Sciatic nerve (tissue), 2 donors: ENCODE measurements at places on chromosomes 1 and 21.

GRCh38 chr1:175884369-175884768 lies 141.0 kb upstream of the TNR start:
- DNase-seq: no peak

GRCh38 chr1:211527006-211527405 lies 35.0 kb upstream of the RD3 start:
- no peak for DNase-seq

GRCh38 chr1:3473381-3473844 lies 18.9 kb downstream of the ARHGEF16 start:
- no peak for DNase-seq

DNA sequence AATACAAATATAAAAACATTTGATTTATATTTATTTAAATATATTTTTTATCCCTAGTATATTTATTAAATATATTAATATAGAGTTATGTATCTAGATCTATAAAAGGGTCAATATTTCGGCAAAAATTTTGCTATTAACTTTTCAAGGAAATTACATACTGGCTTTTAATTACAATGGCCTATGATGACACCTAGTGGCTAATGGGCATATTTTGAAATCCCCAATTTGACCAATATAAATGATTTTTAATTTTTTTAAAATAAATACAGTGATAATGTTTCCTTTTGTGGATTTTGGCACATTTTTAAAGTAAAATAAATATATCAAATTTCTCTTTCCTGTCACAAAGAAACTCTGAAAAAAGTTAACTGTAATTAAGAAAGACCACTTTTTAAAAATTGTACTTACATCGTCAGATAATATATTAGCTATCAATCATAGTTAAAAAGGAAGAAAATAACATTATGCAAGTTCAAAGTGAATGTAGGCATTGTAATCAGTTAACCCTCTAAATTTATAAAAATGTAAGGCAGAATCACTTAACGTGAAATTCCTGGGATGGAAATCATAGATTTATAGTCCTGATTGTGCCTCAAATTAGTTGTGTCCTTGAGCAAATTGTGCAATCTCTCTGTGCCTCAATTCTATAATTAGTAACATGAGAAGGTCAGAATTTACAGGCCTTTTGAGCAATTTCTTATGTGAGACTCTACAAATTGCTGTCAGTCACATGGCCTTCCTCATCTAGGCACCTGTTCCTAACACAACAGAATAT lies 25.6 kb upstream of the RGS13 start:
- no peak for DNase-seq

GRCh38 chr1:33426916-33427315 lies 4.0 kb downstream of the PHC2 start:
- no peak for DNase-seq

GRCh38 chr1:156499194-156499841 lies 1.3 kb downstream of the MEF2D start:
- DNase-seq: no peak

GRCh38 chr21:26096494-26097371 lies 73.8 kb downstream of the APP start:
- DNase-seq: no peak

GRCh38 chr1:117572546-117572945 lies 33.3 kb upstream of the TENT5C start:
- no peak for DNase-seq

- no peak for DNase-seq
These were observed 67.3 kb downstream of the PLPPR4 start for GRCh38 chr1:99331636-99332035.

DNA sequence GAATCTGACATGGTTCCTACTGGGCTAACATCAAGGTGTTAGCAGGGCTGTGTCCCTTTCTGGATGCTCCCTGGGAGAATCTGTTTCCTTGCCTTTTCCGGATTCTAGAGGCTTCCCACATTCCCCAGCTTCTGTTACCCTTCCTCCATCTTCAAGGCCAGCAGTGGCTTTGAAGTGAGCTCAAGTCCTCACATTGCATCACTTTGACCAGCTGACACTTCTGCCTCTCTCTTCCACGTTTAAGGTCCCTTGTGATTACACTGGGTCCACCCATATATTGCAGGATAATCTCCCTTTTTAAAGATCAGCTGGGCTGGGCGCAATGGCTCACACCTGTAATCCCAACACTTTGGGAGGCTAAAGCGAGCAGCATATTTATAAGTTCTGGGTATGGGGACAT lies 33.1 kb downstream of the CNST start:
- no peak for DNase-seq

- no peak for DNase-seq
These were observed 90.2 kb downstream of the SDCCAG8 start for GRCh38 chr1:243346016-243346415.

GRCh38 chr1:159250638-159251216 lies 46.1 kb downstream of the ACKR1 start:
- DNase-seq: no peak

- DNase-seq: no peak
These were observed 89.1 kb downstream of the SMYD3 start for GRCh38 chr1:246417813-246418564.

DNA sequence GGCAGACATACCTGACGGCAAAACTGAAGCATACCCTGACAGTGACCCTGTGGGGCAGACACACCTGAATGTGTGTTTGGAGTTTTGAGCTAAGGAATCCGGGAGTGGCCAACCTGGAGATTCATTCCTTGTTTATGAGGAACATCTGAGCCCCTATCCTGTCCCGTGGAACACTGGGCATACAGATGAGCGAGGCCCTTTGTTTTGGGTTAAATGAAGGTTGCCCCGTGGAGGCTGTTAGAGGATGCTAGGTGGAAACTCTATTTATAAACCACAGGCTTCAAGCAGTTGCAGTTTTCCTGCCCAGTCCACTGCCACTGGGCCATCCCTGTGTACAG lies 18.1 kb downstream of the GALNT2 start:
- no peak for DNase-seq

- DNase-seq: no peak
These were observed 648.6 kb upstream of the CAMK1G start for GRCh38 chr1:208934933-208935332.

GRCh38 chr1:116431870-116432500 lies 58.9 kb downstream of the ATP1A1 start:
- no peak for DNase-seq

- DNase-seq: no peak
These were observed 42.7 kb upstream of the GJB5 start for GRCh38 chr1:34712007-34712688.

DNA sequence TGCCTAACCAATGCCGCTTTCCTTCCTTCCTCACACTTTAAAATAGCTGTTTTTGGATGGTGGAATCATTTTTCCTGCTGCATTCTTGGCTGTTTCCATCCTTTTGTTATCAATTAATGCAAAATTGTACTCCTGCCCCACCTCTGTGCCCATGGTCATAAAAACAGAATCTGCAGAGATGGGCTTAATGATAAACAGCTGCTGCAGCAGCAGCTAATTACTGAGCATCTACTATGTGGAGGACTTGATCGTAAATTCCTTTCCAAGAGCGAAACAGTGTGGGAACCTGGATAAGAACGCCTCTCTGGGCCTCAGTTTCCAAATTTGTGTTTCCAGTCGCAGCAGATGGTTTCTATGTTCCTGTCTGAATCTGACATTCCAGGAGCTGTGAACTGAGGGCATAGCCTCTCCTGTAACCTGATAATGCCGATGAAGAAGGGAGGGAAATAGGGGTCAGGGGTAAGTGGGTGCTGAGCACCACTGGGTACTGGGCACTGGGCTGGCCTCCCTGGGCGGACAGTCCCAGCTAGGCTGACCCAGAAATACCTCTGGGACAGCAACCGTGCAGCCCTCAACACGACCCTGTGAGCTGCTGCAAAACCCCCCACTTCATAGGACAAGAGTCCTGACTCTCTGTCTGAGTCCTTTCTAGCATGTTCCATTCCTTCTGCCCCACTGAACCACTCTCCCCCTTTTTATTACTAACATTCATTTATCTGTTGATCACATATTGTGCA lies 121.7 kb downstream of the DMRTB1 start:
- peak; percentile 14 for DNase-seq

DNA sequence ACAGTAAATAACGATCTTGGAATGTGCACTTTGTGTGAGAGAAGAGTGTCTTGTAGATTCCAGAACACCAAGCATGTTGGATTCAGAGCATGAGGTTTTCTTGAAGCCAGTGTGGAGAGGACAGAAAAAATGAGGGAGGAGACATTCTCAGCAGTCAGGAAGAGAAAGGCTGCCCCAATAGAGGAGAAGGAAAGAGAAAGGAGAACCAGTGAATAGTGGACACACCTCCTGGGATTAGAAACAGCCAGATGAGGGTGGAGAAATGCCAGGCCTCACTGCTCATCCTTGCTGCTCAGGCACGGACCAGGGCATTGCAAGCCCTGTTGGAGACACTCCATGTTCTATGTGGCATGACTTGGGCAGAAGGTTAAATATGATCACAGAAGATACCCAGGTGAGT lies 69.0 kb upstream of the KAZN start:
- DNase-seq: no peak

- no peak for DNase-seq
These were observed 50.5 kb downstream of the CNN3 start for GRCh38 chr1:94876362-94876761.

DNA sequence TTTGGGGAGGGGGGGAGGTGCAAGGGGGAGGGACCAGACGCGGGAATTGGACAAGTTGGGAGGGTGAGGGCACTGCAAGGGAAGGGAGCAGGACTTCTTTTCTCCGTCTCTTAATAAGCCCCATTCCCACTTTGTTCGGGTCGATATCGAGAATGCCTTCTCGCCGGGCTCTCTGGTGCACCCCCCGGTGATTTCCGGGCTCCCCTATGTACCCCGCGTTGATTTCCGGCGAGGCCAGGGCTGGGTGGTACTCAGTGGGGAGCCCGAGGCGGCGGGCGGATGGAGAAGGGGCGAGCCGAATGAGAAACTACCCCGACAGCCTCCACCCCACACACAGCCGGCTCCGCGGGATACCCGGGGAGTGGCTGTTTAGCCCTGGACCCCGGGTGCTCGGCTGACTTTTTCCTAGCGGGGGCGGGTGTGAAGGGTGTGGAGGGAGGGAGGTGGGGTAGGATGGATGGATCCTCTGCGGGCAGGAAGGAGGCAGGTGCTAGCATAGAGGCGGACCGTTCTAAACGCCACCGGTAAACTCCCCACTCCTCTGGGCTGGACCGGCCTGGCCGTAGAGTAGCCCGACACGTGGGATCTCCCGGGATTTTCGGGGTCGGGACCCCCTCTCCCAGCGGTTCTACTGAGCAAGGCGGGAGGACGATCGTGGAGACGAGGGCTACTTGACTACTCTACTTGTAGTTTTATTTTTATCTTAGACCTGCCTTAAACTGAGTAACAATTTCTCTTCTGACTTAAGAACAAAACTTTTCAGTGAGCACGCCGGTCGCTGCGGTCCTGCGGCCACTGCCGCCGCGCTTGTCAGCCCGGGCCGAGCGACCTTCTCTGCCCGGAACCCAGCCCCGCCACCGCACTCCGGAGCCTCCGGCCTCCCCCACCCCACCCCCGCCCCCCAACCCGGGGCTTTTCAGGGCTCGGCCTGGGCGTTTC lies 1.0 kb downstream of the RNF220 start:
- no peak for DNase-seq

GRCh38 chr1:4430406-4431365 lies 223.7 kb upstream of the AJAP1 start:
- no peak for DNase-seq

DNA sequence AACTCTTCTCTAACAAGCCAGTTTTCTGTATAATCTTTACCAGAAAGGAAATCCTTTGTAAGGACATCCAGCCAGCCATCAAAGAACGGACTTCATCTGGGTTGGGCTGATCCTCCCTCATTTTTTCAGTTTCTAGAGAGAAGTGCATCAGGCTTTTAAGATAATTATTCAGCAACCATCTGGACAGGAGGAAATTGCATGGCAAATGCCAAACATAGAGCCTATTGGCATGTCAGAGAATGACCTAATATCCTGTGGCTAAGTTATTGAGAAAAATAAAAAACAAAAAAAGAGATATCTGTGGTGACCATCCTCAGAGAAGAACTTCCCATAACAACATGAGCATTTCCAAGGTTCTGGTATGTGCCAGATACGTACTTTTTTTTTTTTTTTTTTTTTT lies 74.9 kb upstream of the BEND5 start:
- DNase-seq: no peak

DNA sequence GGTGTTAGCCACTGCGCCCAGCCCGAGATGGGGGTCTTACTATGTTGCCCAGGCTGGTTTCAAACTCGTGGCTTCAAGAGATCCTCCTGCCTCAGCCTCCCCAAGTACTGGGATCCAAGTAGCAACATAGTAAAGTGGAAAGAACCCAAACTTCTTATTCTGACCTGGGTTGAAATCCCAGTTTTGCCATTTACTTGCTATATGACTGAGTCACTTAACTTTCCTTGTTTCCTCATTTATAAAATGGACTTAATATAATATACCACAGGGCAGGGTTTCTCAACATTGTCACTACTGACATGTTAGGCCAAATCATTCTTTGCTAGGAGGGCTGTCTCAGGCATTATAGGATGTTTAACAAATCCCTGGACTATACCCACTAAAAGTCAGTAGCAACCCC lies 6.7 kb downstream of the PFDN2 start:
- no peak for DNase-seq

DNA sequence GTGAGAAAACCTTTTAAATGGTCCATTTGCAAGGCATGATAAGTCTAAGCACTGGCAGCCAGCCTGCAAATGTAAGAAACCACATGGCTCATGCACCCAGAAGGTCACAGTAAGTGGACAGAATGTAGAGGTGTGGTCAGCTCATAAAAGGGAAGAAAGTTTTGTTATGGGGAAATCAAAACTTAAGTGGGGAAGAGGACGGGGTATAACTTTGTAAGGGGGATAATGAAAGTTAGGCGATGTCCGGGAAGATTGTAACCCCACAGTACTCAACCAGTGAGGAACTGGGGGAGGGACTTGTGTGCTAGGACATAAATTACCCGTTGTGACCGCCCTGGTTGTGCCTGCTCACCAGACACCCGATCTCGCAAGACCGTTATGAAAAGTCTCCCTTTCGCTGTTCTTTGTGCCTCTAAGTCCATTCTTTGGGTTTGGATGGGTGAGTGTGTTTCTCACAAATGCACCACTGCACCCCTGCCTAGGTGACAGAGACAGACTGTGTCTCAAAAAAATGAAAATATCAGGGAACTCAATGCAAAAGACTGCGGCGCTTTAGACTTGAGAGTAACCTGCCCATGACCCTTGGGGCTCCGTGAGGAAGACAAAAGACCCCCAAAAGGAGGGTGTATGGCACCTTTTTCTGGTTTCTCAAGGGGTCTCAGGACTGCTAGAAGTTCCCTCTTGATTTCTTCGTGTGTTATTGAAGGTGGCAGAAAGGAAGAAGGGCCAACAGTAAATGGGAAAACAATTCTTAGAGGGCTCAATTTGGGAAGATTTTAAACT lies 28.6 kb upstream of the ZNF496 start:
- DNase-seq: no peak

- no peak for DNase-seq
These were observed 1886.9 kb downstream of the NCAM2 start for GRCh38 chr21:22885079-22885478.
